ENCODE measurements at places on chromosomes 6 and 20.
A peak's percentile ranks its signal among the peaks of the same experiment; 100 is the strongest.

DNA sequence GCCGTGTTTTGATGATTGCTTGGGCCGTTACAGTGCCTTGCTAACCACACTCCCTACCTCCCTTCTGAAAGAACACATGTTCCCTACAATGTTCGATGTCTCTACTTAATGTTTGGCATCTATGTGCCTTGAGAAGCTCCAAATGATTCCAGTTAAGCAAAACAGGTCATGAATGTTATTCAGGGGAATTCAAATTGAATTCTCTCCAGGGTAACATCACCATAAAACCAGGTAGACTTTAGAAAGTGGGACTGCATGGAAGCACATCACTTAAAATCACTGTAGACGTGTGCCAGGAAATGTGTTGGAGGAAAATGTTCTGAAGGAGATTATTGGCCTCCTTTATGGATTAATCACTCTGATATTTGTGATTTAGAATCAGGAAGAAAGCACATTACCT is 128.1 kb downstream of the ADAT2 start:
- no peak for DNase-seq

GRCh38 chr20:19466206-19466928 is 253.9 kb downstream of the SLC24A3 start:
- no peak for DNase-seq

- DNase-seq, result no peak
Measured at GRCh38 chr20:5974531-5974930, 24.1 kb downstream of the MCM8 start.

- DNase-seq, result no peak
Measured at GRCh38 chr6:3409699-3410384, 47.0 kb downstream of the SLC22A23 start.

DNA sequence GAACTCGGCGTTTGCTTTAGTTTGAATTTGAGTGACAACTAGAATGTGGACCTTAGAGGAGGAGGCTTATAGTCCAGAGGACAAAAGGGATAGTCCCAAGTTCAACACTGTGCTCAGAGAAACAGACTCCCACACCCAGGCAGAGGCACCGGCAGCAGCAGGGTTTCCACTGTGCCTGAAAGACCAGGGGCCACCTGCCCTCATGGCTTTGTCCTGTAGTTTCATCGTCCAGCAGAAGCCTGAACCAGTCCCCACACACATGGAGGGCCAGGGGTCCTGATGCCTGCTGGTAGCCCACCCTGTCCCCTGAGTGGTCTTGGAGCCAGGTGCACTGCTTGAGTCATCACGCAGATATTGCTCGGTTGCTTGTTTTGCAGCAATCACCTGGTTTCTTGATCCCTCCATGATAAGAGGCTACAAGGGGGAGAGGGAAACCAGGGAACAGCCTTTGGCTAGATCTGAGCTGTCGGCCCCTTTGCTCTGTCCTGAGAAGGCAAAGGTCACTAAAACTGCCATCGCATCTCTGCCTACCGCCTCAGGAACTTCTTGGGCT is 7.2 kb upstream of the ACSS1 start:
- DNase-seq, result no peak

GRCh38 chr20:1282966-1283365 is 16.9 kb downstream of the SNPH start:
- no peak for DNase-seq

DNA sequence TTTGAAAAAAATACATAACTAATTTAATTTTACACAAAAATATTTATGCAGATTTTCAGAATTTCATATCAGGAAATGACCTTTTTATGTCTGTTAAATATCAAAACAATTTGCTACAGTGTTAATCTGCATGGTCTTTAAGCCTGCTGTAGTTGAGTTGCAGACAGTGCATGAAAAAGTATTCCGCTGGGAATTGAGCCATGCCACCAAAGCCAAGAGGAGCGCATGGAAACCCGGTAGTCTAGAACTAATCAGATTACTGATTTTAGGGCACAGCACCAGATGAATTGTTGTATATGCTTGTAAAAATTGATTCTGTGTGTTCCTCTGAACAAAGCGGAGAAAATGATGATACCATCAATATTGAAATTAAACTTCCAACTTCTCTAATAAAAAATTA is 34.3 kb upstream of the LAMP5 start:
- no peak for DNase-seq

- no peak for DNase-seq
Measured at GRCh38 chr6:160156842-160157241, 35.2 kb downstream of the SLC22A1 start.

- no peak for DNase-seq
Measured at GRCh38 chr6:21664314-21665109, 71.0 kb downstream of the SOX4 start.

DNA sequence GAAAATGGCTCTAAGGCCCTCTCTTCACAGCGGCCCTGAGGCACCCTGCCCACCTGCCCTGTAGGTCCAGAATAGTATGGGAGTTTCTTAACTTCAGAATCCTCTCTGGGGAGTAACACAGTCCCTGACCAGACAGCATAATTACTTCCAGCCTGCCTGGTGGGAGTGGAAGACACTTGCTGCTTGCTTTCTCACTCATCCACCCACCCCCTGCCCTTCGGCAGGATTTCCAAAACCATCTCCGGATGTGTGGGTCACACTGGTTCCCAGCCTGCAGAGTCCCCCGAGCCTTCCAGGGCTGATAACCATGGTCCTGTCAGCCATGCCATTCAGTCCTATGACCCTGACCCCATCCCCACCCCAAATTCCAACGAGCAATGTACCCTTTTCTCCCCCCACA is 5.4 kb downstream of the SLC29A1 start:
- no peak for DNase-seq

GRCh38 chr6:22884456-22884855 is 315.1 kb downstream of the HDGFL1 start:
- no peak for DNase-seq

DNA sequence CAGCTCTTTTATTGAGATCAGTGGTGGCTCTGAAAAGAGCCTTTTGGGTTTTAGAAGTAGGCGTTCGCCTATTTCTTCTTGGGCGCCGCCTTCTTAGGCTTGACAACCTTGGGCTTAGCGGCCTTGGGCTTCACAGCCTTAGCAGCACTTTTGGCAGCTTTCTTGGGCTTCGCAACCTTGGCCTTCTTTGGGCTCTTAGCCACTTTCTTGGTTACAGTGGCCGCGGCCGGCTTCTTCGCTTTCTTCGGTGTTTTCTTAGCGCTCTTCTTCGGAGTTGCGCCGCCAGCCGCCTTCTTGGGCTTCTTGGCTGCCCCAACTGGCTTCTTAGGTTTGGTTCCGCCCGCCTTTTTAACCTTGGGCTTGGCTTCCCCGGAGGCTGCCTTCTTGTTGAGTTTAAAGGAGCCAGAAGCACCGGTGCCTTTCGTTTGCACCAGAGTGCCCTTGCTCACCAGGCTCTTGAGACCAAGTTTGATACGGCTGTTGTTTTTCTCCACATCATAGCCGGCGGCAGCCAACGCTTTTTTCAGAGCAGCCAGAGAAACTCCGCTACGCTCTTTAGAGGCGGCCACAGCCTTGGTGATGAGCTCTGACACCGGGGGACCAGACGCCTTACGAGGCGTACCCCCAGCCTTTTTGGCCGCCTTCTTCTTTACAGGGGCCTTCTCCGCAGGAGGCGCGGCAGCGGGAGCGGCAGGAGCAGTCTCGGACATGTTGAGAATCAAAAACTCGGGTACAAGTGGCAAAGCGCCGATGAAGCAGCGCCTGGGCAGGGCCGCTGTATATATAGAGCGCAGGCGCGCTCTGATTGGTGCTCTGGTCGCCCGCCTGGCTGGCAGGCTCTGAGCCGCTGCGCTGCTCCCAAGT is 31.3 kb upstream of the HFE start:
- DNase-seq, result peak; percentile 65

GRCh38 chr20:58330687-58331086 is 21.2 kb downstream of the RAB22A start:
- DNase-seq, result no peak

- DNase-seq, result no peak
Measured at GRCh38 chr20:6302041-6302440, 179.2 kb upstream of the FERMT1 start.

DNA sequence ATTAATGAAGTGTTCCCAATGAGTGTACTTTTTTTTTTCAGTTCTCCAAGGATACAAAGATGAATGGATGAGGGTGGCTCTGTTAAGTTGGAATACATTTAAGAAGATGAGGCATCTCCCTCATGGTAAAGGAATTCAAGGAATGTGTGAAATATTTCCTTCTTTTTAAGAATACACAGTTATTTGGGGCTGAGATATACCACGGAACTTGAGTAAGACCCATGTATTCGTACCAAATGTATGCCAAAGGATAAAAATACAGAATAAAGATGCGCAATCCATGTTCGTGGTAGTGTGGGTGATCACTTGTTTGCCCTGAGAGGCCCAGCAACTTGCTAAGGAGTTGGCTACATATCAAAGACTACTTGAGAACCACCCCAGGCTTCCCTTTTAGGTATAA is 164.2 kb upstream of the TCF21 start:
- DNase-seq, result no peak

- no peak for DNase-seq
Measured at GRCh38 chr20:20317195-20317594, 50.7 kb upstream of the INSM1 start.

DNA sequence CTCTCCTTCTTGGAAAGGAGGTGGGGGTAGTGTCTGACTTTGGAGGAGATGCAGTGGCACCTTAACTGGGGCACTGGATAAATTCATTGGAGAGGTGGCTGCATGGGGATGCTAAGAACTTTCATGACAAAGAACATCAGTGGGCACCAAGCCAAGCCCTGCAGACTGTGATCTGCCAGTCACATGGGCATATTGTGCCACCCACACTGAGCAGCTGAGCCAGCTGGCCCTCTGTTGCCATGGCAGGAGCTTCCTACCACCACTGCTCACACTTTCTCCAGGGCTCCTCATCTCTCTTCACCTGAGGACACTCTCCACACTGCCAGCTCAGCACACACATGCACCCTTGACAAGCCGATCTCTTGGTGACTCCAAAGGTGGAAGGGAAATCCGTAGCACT is 715.6 kb downstream of the QKI start:
- no peak for DNase-seq

DNA sequence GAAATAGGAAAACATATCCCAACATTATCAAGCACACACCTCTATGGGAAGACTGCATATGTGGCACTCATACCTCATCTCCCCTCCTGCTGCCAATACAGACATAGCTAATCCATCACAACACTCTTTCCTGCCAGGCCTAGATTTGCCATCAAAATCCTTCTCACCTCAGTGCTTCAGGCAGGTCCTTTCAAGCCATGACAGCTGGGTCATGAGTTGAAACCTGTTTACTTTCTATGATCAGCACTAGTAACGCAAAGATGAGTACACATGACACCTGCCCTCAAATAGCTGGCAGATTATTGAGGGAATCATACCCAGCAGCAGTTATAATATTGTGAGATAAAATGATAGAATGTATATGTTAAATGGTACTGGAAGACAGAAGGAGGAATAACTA is 183.1 kb downstream of the AIG1 start:
- DNase-seq, result no peak

DNA sequence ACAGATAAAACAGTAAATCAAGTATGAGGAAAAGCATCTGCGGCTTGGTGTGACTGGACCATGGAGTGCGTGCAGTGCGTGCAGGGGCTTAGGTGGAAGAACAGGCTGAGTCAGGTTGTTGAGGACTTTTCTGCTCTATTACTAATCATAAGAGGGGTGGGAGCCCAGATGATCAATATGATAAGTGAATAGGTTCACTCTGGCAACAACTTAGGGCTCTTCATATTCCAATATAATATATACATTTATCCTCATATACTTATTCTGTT is 56.4 kb downstream of the PDE10A start:
- no peak for DNase-seq

- DNase-seq, result no peak
Measured at GRCh38 chr6:100663219-100663863, 198.6 kb upstream of the SIM1 start.

GRCh38 chr6:71103130-71103529 is 146.3 kb upstream of the B3GAT2 start:
- no peak for DNase-seq

All from stimulated activated CD4-positive, alpha-beta T cell treated with anti-CD3 and anti-CD28 coated beads, Interleukin-15, amount 100 ng/mL, for 1 hour (primary cell).